ENCODE measurements at places on chromosomes 11 and 22.

- H3K36me3 ChIP-seq: peaks cover 53% of the 10 kb centered on the region
- H3K4me1 ChIP-seq: peaks cover 27% of the 10 kb centered on the region
- DNase-seq: no peak
- H3K4me3 ChIP-seq: peak overlapping the region; percentile 89
- H3K27me3 ChIP-seq: no peaks in the 10 kb centered on the region
Observed at GRCh38 chr11:125626288-125626950, 1.5 kb downstream of the CHEK1 start.

GRCh38 chr11:76658651-76659650 lies 11.6 kb downstream of the LRRC32 start:
- H3K27ac ChIP-seq: no peak overlapping the region
- DNase-seq: no peak
- H3K4me1 ChIP-seq: peaks cover 5% of the 10 kb centered on the region
- no peaks in the 10 kb centered on the region for H3K27me3 ChIP-seq
- H3K36me3 ChIP-seq: no peaks in the 10 kb centered on the region
- no peak overlapping the region for H3K4me3 ChIP-seq

DNA sequence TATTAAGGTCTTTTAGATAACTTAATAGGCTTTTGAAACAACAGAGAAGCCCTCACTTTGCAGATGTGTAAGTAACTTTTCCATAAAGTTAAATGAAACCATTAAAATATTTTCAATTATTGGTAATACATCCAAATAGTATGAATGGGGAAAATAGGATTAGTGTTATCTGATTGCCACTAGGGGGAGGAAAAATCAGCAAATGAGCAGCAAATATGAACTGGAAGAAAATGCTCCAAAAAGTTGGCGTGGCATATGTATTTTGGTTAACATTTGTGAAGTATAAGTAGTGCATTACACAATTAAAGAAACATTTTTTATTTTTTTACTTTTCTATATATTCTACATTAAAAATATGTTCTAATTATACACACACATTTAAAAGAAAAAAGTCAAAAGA lies 259.8 kb upstream of the ANO5 start:
- H3K4me1 ChIP-seq: no peaks in the 10 kb centered on the region
- H3K27ac ChIP-seq: no peak overlapping the region
- no peak for DNase-seq
- H3K4me3 ChIP-seq: no peak overlapping the region
- no peaks in the 10 kb centered on the region for H3K27me3 ChIP-seq

GRCh38 chr11:126702165-126702720 lies 298.3 kb downstream of the KIRREL3 start:
- H3K27ac ChIP-seq: no peak overlapping the region
- no peaks in the 10 kb centered on the region for H3K27me3 ChIP-seq
- DNase-seq: no peak
- H3K4me1 ChIP-seq: no peaks in the 10 kb centered on the region
- no peak overlapping the region for H3K4me3 ChIP-seq
- no peaks in the 10 kb centered on the region for H3K36me3 ChIP-seq

GRCh38 chr22:23970201-23970641 lies 3.5 kb downstream of the DDTL start:
- H3K27me3 ChIP-seq: no peaks in the 10 kb centered on the region
- H3K36me3 ChIP-seq: peaks cover 21% of the 10 kb centered on the region
- H3K4me1 ChIP-seq: peaks cover 20% of the 10 kb centered on the region
- H3K4me3 ChIP-seq: peak overlapping the region; percentile 2
- H3K27ac ChIP-seq: peak overlapping the region; percentile 48
- no peak for DNase-seq

GRCh38 chr22:26367402-26368245 lies 61.4 kb upstream of the ASPHD2 start:
- H3K27ac ChIP-seq: no peak overlapping the region
- H3K4me3 ChIP-seq: no peak overlapping the region
- H3K4me1 ChIP-seq: no peaks in the 10 kb centered on the region
- H3K36me3 ChIP-seq: no peaks in the 10 kb centered on the region
- DNase-seq: peak; percentile 72

DNA sequence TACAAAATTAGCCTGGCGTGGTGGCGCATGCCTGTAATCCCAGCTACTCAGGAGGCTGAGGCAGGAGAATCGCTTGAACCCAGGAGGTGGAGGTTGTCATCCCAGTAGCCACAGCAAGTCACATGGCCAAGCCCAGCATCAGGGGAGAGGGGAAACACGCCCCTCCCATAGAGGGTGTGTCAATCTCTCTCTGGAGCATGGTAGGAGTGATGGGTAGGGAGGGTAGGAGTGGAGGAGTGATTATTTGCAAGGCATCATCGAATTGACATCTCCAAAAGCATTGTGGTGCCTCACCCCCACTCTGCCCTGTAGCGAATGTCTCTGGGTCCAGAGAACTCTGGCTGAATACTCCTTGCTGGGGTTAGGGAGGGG lies 6.1 kb upstream of the SSTR3 start:
- DNase-seq: no peak
- peaks cover 22% of the 10 kb centered on the region for H3K36me3 ChIP-seq
- no peaks in the 10 kb centered on the region for H3K27me3 ChIP-seq
- peaks cover 66% of the 10 kb centered on the region for H3K4me1 ChIP-seq
- peak overlapping the region; percentile 72 for H3K4me3 ChIP-seq

Measured in activated naive CD8-positive, alpha-beta T cell treated with anti-CD3 and anti-CD28 coated beads, Interleukin-2, amount 50 U/mL, for 24 hours (primary cell).